ENCODE measurements at places on chromosomes 2 and 18.
A peak's percentile ranks its signal among the peaks of the same experiment; 100 is the strongest.

- DNase-seq: no peak
Observed at GRCh38 chr18:30689216-30689615, 353.3 kb downstream of the DSC3 start.

DNA sequence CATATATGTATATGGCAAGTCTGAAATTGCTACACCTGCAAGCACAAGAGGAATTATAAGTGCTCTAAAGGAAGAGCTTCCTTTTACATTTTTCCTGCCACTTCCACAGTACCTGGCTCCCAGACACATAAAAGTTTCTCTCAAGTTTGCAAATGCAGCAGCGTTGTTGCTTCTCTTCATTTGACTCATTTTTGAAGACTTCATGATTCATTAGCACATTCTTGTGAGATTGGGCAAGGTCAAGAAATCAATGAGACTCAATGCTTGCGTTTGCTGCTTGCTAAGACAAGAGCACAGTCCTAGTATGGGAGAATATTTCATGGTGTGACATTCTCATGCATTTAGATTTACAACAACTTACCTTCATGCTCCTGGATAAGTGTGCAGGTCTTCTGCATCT is 42.6 kb upstream of the PDCL3 start:
- DNase-seq: no peak

DNA sequence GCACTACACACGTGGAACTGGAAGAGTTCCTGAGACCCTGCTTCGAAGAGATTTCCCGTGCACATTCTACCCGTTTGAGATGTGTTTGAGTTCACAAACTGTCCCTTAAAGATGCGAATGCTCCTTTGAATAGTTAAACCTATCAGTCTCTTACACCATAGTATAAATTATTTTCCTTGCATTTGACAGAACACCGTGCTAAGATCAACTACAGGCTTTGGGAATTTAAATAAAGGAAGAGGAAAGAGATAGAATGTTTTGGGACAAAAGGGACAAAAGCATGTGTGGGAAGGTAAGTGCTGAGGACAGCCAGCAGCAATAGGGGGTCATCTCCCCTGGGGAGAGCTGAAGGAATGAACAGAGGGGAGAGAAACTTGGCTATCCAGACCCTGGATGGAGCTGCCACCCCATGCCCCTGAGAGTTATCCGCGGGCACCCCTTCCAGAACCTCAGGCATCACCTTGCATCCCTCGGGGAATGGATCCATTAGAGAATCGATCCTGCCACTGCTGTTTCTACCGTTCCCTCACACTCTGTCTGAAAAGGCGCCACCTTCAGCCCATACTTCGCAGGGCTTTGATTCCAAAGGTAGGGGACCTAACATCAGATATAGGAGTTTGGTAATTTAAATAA is 888 bp upstream of the ADCY3 start:
- DNase-seq: no peak

- no peak for DNase-seq
Observed at GRCh38 chr2:67455219-67456142, 58.3 kb downstream of the ETAA1 start.

GRCh38 chr2:170201734-170202393 is 23.9 kb downstream of the MYO3B start:
- no peak for DNase-seq

DNA sequence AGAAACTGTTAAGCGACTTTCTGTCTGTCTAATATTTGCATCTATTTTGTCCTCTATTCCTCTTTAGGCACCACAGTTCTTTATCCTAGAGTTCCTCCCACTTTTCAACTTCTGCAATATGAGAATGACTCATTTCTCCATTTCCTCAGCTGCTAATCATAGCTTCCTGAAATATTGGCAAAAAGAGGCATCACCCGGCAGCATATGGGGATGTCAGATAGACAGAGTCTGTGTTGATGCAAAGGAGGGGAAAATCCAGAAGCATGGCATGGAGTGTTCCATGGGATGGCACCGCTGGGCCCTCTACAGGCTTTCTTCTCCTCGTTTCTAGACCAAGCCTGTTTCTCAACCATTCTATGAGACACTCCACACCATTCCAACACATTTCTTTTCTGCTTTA is 93.4 kb downstream of the DOCK10 start:
- peak; percentile 38 for DNase-seq

GRCh38 chr2:15908371-15908770 is 32.0 kb upstream of the MYCN start:
- no peak for DNase-seq

DNA sequence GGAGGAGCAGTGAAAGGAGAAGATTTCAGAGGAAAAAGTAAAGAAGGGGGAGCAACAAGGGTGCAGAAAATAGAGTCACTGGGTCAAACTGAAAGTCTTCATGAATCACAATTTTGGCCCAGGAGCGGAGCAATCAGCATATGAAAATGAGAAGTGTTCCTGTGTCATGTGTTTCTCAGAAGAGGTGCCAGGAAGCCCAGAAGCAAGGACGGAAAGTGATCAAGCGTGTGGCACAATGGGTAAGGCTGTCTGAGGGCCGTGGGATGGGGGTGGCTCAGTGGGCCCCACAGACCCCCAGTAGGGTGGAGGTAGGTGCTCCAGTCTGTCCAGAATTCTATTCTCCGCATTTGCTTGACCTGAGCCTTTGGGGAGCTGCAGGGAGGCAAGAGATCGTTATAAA is 44.2 kb downstream of the SP140 start:
- no peak for DNase-seq

DNA sequence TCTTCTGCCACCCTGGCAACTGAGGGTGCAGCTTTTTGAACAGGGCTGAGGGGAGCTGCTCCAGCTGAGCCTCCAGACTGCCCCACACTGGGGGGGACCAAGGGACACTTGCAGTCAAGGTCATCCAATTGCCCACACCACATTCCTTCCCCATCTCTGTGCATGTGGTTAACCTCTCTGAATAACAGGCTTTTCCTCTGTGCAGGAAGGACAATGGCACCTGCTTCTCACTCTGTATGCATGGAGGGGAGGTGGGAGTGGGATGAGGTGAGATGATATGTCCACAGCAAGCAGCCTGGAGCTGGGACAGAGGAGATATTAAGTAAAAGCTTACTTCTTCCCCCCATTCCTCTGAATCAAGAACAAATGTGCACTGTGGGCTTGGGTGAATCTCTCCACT is 39.1 kb upstream of the TEX51 start:
- DNase-seq: no peak

DNA sequence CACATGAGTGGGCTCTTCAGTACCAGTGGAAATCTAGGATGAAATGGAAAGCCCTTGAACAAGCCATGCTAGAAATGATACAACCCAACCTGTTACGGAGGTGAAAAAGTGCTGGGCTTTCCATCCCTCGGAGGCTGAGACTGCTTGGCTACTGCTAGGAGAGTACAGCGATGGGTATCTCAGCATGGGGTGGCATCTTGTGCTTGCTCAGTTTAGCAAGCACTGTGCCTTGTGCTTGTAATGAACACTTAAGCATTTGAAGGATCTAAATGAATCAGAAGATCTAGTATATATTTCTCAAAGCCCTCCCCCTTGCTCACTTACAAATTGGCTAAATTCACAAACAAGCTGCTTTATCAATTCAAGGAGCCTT is 44.3 kb upstream of the EHBP1 start:
- no peak for DNase-seq

DNA sequence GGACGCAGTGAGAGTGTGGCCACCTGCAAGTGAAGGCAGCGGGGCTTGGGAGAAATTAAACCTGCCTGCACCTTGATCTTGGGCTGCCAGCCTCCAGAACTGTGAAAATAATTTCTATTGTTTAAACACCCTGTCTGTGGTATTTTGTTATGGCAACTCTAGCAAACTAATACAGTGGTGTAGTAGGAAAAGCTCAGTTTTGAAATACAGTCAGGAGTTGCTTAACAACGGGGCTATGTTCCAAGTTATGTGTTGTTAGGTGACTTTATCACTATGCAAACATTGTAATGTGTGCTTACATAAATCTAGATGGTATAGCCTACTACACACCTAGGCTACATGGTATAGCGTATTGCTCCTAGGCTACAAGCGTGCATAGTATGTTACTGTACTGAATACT is 93.4 kb upstream of the FN1 start:
- DNase-seq: peak; percentile 76

DNA sequence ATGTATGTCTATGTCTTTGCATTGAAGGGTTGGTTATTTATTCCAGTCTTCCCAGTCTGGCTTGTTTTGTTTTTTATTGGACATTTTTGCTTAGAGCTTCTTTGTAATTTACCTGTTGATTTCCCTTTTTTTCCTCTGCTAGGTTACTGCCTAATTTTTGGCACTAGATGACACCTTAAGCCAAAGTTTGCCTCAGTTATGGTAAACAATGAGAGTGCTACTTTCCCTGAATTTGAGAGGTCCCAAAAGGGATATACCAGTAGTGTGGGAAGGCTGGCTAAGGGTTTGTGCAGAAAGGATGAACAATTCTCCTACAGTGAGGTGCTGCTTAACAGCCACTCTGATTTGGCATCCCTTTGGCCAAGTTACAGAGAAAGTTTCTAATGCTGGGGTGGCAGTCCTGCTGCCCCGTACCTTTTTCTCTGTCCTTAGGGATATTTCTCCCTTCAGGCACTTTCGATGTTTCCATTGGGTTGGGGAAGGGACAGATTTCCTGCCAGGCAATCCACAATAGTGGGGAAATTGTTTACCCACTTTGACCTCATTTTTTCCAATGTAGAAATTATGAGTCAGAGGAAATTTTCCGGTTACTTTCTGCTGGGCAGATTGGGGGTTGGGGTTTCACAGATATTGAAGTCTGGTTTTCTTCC is 354.9 kb downstream of the PTPRM start:
- peak; percentile 41 for DNase-seq

- no peak for DNase-seq
Observed at GRCh38 chr18:9394046-9394445, 59.5 kb downstream of the TWSG1 start.

DNA sequence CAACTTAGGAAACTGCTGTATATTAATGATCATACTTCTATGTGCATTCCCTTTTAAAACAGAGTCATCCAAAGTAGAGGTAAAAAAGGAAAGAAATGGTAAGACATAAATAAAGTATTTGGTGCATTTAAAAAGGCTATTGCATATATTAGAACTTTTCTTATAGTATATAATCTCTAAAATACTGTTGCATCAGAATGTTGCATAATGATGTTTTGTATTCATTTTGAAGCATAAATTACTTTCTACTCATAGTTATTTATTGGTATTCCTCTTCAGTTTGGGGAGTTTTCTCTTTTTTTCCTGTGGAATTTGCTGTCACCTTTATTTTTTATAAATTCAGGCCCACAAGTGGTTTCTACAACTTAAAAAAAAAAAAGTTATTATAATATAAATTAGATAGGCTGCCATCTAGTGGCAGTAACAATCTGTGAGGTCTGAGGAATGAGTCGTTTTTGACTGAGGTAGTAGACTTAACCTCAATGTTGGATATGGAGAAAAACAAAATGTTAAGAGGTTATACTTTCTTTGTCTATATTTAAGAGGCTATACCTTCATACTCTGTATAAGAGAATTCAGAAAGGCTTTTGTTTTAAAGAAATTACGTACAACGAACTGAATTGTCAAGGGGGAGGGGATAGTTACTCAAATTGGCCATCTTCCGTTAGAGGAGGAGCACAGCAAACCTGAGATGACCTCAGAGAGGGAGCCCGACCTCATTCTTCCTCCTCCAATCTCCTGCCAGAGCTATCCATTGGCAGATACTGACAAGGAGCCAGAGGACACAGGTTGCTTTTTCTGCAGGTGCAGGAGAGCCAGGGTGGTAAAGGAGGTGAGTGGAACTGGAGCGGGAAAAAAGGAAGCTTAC is 23.8 kb downstream of the ANKAR start:
- DNase-seq: peak; percentile 8

GRCh38 chr2:21268878-21269224 is 145.1 kb downstream of the TDRD15 start:
- DNase-seq: no peak

- no peak for DNase-seq
Observed at GRCh38 chr2:148599109-148599991, 45.2 kb upstream of the EPC2 start.

DNA sequence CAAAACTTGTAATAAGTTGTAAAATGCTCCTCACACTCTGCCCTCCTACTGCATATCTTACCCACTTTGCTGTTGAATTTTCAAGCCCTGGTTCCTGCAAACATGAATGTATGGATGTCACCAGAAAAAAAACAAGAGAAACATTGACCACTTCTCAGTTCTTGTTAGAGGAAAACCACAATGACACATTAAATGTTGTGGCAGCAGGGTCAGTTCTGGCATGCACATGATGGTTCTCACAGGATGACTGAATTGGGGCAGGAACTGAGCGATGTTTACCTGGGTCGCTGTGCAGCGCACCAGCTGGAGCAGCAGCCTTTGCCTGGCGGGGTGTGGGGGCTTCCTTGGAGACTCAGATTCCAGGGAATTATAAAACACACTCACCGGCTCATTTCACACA is 14.0 kb upstream of the PRKCE start:
- DNase-seq: peak; percentile 79

- no peak for DNase-seq
Observed at GRCh38 chr2:80525152-80525551, 220.6 kb upstream of the LRRTM1 start.

DNA sequence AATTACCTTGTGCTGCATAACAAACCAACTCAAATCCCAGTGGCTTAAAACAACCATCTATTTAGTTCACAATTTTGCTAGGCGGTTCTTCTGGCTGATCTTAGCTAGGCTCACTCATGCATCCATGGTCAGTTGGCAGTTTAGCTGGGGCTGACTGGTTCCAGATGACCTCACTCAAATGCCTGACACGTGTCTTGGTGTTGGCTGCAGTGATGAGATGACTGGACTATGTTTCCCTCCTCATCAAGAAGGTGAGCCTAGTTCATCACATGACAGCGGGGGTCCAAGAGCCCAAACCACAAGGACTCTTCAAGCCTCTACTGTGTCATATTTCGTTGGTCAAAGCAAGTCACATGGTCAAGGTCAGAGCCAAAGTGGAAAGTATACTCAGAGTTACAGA is 42.7 kb upstream of the ACTR3 start:
- peak; percentile 37 for DNase-seq

- no peak for DNase-seq
Observed at GRCh38 chr2:119117408-119117807, 41.1 kb downstream of the C1QL2 start.

GRCh38 chr18:76903386-76903785 is 81.0 kb downstream of the ZNF236 start:
- no peak for DNase-seq

- no peak for DNase-seq
Observed at GRCh38 chr18:72086421-72086820, 457.7 kb downstream of the CBLN2 start.

DNA sequence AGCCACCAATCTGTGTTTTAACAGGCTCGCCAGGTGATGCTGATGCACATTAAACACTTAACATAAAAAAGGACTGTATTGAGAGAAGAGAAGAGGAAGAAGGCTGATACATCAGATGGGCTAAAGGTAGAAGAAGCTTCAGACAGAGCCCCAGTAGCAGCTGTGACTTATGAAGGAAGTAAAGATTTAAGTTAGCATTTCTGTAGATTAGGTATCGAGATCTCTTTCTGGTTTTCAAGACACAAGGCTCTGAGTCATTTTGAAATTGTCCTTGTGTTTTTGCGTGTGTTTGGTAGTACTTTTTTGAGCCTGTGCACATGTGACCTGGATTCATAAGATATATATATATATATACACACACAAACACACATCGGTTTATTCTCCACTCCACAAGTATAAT is 40.6 kb upstream of the GCFC2 start:
- no peak for DNase-seq
